ENCODE measurements at places on chromosomes 2 and 18. TPM values are rescaled to one million over a fixed set of nuclear protein-coding genes. Genes with fewer than 3 reads are reported as not detected.

- peak; percentile 69 for DNase-seq
These were observed 82.3 kb downstream of the STPG4 start for GRCh38 chr2:47072728-47073191.

- DNase-seq = no peak
These were observed 2109.8 kb upstream of the CELF4 start for GRCh38 chr18:39675368-39675767.

DNA sequence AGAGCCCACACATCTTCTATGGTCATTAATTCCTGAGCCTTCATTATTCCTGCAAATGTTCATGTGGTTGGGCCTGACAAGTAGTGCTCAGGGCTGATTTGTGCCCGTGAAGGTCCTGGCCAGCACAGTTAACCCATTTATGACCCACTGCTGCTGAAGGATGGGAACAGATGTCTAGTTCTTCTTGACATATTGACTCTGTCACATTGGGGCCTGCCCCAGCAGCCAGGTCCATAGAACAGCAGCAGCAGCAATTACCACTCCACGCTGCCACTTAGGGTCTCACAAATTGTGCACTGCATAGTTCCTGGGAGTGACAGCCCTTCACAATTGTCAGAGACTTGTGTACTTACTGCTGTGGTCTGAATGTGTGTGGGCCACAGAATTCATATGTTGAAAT is 442.3 kb upstream of the RGPD4 start:
- DNase-seq = no peak

DNA sequence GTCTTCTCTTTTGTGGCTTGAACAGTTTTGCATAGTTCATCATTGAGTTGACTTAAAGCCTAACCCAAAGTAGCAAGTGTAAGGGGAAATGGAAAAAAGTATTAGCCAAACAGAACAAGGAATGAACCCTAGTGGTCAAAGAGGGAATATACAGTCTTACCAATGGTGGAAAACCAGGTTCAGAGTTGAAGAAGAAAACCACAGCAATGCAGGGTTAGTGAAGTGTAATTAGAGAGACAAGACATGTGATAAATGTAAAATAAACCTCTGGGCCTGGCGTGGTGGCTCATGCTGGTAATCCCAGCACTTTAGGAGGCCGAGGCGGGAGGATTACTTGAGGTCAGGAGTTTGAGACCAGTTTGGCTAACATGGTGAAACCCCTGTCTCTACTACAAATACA is 2.4 kb downstream of the TTN start:
- no peak for DNase-seq

DNA sequence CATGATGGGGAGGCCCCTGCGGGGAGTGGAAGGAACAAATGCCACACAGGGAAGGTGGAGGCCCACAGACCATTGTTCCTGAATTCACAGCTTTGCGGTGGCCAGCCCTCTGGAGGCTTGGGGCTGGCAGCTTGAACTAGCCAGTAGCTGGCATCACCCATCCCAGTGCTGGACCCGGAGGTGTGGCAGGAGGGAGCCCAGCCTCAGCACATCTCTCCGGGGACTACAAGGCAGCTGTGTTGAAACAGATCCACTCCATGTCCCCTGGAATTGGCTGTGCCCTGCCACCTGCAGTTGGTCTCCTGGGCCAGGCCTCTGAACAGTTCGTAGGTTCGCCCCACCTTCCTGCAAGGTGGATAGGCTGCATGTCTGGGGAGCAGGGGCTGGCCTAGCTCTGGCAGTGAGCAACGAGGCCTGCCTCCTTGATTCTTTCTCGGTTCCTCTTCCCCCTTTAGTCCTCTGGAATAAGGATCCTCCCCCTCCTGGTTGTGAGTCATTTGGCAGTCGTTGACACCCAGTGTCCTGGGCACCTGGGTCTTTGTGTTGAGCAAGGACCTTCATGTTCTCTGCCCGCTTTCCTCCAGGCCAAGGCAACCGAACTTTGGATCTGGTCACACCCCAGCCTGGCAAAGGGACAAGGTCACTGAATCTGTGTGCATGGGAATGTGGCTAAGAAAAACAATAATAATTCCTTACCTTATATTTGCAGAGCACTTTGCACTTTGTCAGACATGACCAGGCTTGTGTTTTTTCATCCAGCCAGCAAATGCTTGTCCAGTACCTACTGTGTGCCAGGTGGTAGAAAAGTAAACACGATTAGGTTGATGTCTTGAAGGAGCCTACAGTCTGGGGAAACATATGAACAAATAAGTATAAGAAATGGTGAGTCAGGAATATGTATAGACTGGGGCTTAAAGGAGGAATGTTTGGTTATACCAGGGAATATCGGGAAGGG is 55.0 kb upstream of the MCFD2 start:
- DNase-seq = no peak

GRCh38 chr2:167335541-167335992 is 447.3 kb downstream of the XIRP2 start:
- DNase-seq = no peak

GRCh38 chr2:198273660-198274059 is 469.3 kb downstream of the PLCL1 start:
- no peak for DNase-seq

GRCh38 chr2:236608710-236609109 is 39.1 kb downstream of the ACKR3 start:
- DNase-seq = no peak

DNA sequence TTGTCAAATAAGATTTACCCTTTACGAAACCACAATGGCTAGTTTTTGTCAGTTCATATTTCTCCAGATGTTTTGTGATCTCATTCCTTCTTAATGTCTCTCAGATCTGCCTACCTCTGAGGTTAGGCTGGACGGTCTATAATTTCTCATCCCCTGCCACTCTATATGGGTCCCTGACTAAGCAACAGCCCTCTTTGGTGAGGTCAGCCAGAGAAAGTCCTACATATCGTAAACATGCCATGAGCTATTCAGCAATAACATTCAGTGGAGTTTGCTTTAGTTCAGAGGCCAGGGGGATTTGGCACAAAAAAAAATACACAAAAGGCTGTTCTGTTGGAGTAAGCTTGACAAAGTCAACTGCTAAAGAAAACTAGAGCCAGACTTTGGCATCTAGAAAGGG is 192.1 kb upstream of the NCKAP5 start:
- no peak for DNase-seq

DNA sequence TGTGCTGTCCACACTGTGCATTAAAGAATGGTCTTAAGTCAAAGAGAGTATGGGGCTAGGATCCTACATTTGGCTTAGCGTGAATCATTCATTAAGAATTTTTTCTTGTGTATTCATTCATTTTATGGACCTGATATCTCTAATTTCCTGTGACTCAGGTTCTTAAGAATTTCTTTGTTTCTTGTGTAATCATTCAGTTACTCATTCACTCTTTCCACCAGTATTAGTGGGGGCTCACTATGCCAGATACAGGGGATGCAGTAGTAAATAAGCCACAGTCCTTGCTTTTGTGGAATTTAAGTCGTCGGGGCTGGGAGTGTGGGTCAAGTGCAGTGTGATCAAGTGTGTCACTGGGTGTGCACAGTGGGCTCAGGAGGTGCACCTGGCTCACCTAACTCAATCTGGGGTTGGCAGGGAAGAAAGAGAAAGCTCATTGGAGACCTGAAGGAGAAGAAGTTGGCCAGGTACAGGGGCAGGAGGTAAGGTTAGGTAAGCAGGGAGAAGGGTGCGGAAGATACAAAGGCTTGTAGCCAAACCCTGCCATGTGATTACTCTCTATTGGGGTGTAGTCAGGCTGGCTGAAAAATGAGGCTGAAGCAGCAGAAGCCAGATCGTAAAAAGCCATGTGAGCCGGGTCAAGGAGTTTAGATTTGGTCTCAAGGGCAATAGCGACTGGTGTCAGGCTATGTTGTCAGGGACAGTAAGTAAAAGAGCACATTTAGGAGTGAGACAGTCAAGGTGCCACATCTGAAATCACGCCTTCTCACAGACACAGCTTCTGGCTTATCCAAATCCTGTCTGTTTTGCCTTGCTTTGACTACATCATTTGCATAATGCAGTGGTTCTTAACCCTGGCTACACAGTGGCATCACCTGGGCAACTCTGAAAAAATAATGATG is 67.2 kb downstream of the KCTD1 start:
- no peak for DNase-seq

KIF1A gene
- 1.6 TPM for total RNA-seq

DNA sequence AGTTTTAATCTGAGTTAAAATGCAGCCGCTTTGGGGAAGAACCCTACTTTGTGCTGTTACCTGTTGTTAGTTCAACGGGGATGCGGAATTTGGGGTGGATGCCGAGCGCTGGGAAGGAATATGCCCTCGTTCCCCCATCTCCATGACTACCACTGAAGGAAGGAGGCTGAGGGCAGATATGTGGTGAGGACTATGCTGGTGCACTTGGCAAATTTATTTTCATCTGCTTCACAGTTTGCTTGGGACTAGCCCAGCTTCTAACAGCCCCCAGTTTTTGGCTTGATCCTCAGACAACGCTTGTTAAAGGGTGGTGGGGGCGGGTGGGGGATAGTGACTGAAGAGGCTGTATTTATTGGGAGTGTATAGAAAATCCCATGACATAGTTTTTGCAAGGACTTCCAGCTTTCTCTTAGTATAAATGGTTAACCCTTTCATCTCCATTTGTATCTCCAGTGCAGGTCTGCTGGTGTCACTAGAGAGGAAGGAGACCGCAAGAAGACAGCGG is 100.8 kb downstream of the COLEC12 start:
- DNase-seq = no peak

- DNase-seq = no peak
These were observed 355.1 kb downstream of the TXNL1 start for GRCh38 chr18:56283316-56283715.

DNA sequence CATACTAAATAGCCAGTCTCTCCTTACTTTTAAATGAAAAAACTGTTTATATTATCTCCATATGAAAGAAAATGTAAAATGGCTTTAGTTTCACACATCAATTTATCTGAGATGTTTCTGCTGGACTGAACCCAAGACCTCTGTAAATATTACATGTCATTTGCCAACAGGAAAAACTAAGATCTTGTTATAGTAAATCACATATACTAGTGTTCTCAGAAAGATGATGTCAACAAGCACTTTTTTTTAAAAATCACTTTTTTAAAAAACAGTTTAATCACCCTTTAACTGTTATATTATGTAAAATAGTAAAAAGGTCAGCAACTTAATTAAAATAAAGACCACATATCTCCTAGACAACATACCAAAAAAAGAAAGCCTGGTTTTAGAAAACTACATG is 46.3 kb downstream of the PTPN2 start:
- DNase-seq = no peak

TNS1 gene
- 844 TPM for total RNA-seq

TRPM8 gene
- total RNA-seq = not detected

ITGB1BP1 gene
- total RNA-seq = 135 TPM

DNA sequence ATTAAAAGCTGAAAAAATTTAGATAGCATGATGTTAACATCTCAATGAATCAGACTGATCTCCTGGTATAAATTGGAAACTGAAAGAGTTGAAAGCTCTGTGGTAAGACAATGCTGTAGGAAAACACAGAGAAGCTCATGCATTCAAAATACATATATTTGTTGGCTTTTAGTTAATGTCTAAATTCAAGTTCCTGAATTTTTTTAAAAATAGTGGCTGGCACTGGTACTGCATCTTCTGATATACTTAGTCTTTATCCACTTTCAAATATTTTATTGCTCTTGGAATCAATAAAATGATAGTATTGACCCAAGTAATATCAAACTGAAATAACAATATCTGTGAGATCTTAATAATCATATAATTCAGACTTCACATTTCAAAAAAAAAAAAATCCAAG is 151.4 kb upstream of the FIGN start:
- DNase-seq = no peak

TPO gene
- total RNA-seq = 5.0 TPM

GRCh38 chr2:235719146-235719942 is 225.5 kb downstream of the AGAP1 start:
- DNase-seq = no peak

- no peak for DNase-seq
These were observed 65.1 kb upstream of the ODC1 start for GRCh38 chr2:10513201-10513600.

- DNase-seq = no peak
These were observed 70.5 kb downstream of the TGIF1 start for GRCh38 chr18:3520230-3521085.
